Type B pancreatic cell (in vitro differentiated cells): ENCODE measurements at places on chromosomes 7 and 10.
A peak's percentile ranks its signal among the peaks of the same experiment; 100 is the strongest.

DNA sequence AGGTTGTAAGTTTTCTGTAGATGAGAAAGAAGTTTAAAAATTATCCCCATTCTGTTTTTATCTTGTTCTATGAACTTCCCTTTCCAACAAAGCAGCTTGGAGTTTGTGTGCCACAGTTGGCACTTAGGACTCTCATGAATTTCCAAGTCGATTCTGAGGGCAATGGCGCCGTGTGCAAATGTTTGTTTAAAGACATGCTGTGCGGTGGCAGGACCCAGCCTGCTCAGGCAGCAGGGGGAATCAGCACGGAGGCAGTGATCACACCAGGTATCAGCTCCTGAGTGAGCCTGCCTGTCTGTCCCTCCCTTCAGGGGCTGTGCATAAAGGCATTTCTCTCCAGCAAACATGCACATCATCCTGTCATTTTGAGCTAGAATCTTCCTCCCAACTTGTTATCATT lies 109.8 kb upstream of the WDR11 start:
- H3K36me3 ChIP-seq = no peaks in the 10 kb centered on the region
- no peak for DNase-seq
- no peak overlapping the region for H3K27ac ChIP-seq
- peaks cover 6% of the 10 kb centered on the region for H3K4me1 ChIP-seq
- peaks cover 45% of the 10 kb centered on the region for H3K27me3 ChIP-seq

DNA sequence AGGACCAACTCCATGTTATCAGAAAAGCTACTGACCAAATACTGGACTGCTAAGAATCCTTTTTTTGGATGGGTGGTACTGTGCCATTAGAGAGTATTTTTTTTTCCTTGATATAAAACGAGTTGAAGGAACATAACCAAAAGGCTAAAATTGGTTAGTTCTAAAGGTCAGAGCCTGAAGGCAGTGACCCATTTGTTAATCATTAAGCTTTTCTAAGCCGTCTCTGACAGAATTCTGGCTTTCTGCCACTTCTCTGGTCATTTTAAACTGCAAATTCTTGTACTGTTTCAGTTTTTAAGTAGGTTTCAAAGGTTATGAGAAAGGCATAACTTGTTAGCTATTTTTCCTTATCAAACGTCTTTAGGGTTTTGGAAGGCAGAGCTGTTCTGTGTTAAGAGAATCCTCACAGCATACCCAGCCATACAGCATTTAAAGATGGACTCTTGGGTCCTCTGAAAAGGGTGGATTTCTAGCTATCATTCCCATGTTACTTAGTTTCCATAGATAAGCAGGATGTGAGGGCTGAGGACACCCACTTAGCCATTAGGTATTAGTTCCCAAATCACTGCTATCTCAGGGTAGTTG lies 196.8 kb downstream of the RNLS start:
- H3K27ac ChIP-seq = no peak overlapping the region
- H3K36me3 ChIP-seq = peaks cover 4% of the 10 kb centered on the region
- DNase-seq = no peak

- H3K4me3 ChIP-seq = no peak overlapping the region
- H3K27ac ChIP-seq = no peak overlapping the region
- H3K36me3 ChIP-seq = no peaks in the 10 kb centered on the region
Measured at GRCh38 chr10:44858988-44859387, 52.1 kb upstream of the TMEM72 start.

- no peak for DNase-seq
- peak overlapping the region; percentile 61 for H3K27ac ChIP-seq
- H3K4me1 ChIP-seq = no peaks in the 10 kb centered on the region
- H3K27me3 ChIP-seq = peaks cover 43% of the 10 kb centered on the region
Measured at GRCh38 chr10:131437556-131438475, 126.3 kb upstream of the TCERG1L start.

DNA sequence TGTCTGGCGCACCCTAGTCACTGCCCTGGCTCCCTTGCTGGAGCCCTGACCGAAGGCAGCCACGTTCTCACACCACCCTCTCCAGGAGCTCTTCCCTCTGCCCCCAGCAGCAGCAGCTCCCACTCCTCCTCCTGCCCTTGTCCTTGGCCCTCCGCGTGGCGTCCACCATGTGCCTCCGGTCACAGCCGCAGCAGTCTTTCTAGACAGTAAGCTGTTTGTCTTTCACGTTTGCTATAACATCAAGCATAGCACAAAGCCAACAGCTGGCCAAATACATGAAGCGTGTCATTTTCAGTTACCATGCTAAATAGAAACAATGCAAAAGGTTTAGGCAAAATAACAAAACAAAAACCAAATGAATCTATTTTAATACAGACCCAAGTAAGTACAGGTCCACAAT lies 3.3 kb downstream of the PITRM1 start:
- H3K27me3 ChIP-seq = no peaks in the 10 kb centered on the region
- no peak for DNase-seq
- peaks cover 31% of the 10 kb centered on the region for H3K36me3 ChIP-seq
- no peak overlapping the region for H3K27ac ChIP-seq
- H3K4me3 ChIP-seq = no peak overlapping the region
